ENCODE measurements at places on chromosomes 7 and 10.

DNA sequence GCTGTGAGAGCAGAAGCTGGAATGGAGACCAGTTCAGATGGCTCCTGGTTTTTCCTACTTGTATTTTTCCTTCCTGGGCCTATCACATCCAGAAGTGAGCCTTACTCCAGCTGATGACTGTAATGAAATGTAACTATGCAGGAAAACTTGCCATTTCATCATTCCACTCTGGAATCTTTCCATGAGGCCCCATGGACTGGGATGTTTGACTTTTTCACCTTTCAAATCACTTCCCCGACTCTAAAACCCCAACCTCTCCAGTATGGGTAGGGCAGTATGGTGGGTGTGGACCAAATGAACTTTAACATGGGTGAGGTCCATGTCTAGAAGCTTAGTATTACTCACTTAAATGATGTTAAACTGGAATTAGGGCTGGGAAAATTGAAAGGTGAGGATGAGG lies 40.3 kb upstream of the DLD start:
- no peak for DNase-seq

DNA sequence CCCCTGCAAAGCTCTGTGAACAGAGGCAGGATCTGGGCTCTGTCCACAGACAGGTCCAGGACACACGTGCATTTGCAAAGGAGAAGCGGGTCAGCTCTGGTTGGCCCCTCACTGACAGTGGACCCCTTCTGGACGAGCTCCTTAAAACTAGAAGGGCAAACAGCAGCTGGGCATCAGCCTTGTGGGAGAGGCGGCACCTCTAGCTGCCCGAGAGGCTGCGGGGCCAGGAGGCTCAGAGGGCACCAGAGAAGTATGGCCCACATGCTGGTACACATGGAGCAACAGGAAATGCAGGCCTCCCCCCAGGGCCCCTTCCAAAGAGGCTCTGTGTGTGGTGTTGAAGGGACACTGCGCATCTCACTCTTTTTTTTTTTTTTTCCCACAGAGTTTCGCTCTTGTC lies 233.0 kb upstream of the TCERG1L start:
- no peak for DNase-seq

- DNase-seq = no peak
These were observed 54.2 kb downstream of the PNLIPRP2 start for GRCh38 chr10:116674901-116675423.

DNA sequence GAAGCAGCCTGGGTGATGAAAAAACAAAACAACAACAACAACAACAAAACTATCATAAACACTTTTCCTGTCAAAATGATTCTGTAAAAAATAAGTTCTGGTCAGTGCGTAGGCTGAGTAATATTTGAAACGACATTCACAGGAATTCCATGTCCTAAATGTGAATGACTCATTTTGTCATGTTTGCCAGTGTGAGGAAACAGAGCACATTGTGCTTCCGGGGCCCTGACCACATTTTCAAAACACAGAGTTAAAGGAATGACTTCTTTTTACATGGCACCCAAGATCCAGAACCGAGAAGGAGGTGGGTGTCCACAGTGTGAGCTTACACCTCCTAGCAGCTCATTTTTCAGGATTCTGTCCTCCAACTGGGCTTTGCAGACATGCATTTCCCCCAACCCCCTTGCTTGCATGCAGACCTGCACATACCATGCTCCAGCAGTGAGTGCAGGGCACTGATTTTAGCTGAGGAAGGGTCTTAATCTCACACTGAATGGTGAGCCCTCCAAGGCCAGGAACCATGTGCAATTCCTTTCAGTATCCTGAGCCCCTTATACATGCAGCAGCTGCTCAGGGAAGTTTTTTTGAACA lies 3.0 kb downstream of the CLRN3 start:
- no peak for DNase-seq

- no peak for DNase-seq
These were observed 209.1 kb downstream of the BICC1 start for GRCh38 chr10:58721601-58722281.
